GM04504 (cell line): ENCODE measurements at places on chromosomes 5 and 9.

DNA sequence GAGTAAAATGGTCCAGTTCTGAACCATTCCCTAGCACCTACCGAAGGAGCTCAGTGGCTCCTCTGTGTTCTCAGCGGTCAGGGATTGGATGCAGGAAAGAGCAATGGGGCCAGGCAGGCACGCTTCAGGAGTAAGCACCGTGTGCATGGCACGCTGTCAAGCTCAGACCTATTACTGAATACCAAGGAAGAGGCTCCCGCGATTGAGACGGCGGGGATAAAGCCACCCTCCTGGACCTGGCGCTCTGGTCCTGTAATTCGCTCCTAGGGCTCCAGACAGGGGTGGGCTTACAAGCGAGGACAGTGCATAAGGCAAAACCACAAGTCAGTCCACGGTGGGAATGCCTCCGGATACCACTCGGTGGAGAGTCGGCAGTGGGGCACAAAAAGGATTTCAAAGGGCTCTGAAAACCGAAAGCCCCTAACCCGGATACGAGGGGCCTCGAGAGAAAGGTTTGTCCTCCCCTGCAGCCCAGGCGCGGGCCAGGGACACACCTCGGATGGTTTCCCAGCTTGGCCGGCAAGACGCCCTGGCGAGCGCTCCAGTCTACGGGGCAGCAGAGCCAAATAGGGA is 988 bp downstream of the OXCT1 start:
- no peak for DNase-seq

- peak; percentile 28 for DNase-seq
Observed at GRCh38 chr5:22596404-22596970, 256.7 kb downstream of the CDH12 start.

- peak; percentile 33 for DNase-seq
Observed at GRCh38 chr5:94618029-94618492, 343 bp downstream of the KIAA0825 start.

DNA sequence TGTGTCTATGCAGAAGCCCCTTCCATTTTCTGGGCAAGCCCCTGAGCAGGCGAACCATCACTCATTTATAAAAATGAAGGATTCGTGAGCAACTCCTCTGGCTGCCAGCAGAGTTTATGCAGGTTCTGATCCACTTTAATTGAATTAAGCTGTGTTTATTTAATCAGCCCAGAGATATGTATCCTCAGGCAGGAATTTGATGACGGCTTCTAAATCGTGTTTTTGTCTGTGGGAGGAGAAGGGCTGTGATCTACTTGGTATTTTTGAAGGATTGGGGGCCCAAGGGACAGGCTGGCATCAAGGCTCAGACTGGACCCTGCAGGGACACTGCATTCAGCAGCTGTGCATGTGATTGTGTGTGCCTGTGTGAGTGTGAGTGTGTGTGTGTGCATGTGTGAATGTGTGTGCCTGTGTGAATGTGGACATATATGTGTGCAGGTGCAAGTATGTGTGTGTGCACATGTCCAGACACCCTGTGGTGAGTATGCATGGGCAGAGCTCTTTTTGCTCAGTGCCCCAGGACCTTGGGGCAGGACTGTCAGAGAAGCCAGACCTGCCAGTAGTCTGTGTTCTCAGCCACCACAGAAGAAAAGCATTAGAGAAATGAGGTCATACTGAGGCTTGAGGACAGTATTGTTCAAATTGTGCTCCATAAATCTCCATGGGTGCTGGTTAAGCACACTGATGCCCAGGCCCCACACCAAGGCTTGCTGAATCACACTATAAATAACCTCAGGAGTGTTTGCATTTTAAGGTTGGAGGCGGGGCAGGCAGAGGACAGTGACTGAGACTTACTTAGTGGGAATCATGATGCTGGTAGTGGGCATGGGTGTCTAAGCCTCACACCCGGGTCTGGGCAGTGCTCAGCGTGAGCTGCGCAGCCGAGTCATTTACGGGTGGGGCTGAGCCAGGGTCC is 164.0 kb downstream of the CARTPT start:
- no peak for DNase-seq

DNA sequence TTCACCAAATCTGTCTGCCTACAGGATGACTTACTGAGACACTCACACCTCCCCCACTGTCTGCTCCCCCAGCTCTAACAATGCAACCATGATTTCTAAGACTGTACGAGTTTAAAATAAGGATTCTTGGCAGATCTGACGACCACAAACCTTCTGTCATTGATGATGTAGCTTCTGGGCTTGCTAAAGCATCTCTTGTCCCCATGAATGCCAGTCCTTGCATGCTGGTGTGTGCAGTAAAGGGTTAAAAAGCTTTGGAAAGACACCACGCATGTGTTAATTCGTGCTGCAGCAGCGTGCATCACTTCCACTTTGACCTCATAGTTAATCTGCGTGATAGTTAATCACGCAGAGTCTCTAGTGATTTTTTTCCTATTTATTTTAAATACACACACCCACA is 411 bp upstream of the GABRG2 start:
- no peak for DNase-seq

GRCh38 chr9:17017931-17018491 is 116.8 kb upstream of the CNTLN start:
- peak; percentile 40 for DNase-seq

- DNase-seq: no peak
Observed at GRCh38 chr5:105619725-105620124, 2051.0 kb downstream of the EFNA5 start.

DNA sequence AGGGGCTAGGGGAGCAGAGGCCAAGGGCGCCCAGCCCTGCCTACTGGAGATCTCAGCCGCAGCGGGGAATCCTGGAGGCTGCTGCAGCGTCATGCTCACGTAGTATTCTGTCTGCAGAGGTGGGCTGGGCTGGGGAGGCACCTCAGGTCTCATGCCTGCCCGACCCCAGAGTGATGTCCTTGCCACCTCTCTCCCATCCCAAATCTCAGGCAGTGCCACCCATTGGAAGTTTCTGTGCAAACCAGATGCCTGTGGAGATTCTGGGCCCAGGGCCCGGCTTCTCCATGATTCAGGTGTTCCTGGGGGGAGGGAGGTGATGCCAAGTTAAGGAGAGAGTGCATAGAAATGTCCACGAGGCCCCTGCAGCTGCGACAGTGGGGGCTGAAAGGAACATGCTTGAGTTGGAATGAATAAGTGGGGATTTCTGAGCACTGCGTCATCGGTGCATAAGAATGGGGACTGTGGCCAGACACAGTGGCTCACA is 72.0 kb downstream of the ANKRD33B start:
- no peak for DNase-seq
